Endodermal cell (in vitro differentiated cells): ENCODE measurements at places on chromosomes 7 and 10.

DNA sequence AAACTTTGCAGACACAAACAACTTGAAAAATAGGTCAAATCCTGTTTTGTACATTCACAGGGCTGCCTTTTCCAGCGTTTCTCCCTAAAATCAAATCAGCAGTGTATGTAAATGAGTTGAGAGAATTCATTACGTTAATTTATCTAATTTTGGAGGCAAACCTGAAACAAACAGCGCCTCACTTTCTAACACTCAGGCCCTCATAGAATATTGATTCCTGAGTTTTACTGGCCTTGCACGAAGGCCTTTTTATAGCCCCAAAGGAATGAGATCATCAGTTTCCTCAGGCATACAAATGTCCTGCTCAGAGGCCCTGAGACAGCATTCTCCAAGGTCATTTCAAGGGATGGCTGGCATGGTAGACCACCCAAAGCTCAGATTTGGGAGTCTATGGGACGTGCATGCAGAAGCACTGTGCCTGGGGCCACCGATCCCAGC lies 131.7 kb upstream of the CHST15 start:
- no peak for DNase-seq

DNA sequence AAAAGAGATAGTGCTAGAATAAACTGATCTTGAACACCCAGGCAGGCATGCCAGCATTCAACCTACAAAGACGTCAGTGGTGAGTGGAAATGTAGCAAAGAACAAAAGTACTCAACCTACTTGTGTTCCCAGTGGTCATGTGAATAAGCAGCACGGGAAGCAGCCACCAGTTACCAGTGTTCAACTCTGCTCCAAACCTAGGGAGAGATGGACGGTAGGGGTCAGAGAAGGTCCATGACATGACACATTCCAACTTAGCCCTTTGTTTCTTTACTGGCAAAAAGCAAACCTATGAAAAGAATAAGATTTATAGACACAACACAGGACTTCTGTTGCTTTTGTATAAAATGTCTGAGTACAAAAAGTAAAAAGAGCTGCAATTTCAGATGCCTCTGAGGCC lies 511.4 kb downstream of the XPNPEP1 start:
- no peak for DNase-seq

DNA sequence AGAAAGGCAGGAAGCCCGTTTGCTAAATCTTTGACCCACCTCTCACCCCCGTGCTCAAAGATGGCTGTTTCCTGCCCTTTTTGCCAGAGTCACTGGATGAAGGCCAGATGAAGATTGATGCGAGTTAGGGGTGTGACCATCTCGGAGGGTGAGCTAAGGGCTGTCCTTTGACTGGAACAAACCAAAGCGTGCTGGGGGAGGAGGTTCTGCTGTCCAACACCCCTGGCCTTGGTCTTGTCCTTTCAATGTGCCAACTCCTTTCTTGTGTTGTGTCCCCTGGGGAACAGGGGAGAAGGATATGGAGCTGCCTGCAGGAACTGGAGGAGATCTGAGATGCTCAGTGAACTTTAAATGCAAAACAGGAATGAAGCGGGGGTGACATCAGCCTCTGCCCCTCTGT lies 90.3 kb upstream of the ADAM12 start:
- no peak for DNase-seq

DNA sequence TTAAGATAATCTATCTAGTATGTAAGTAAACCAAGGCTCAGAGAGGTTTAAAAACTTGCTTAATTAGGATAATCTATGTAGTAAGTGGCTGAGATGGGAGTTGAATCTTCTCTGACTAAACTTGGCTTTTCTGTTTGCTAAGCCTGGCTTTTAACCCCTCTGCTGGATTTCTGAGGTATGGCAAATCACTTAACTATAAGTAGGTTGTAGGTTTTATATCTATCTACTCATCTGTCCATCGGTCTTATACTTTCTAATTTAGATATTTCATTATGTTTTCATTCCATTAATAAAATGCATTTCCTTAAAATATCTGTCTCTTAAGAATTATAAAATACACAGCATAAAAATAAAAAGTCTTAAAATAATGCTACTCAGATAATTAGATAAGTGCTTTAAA lies 59.4 kb downstream of the ST7 start:
- DNase-seq, result no peak

- DNase-seq, result peak; percentile 57
Observed at GRCh38 chr7:91353848-91354247, 89.6 kb downstream of the FZD1 start.

DNA sequence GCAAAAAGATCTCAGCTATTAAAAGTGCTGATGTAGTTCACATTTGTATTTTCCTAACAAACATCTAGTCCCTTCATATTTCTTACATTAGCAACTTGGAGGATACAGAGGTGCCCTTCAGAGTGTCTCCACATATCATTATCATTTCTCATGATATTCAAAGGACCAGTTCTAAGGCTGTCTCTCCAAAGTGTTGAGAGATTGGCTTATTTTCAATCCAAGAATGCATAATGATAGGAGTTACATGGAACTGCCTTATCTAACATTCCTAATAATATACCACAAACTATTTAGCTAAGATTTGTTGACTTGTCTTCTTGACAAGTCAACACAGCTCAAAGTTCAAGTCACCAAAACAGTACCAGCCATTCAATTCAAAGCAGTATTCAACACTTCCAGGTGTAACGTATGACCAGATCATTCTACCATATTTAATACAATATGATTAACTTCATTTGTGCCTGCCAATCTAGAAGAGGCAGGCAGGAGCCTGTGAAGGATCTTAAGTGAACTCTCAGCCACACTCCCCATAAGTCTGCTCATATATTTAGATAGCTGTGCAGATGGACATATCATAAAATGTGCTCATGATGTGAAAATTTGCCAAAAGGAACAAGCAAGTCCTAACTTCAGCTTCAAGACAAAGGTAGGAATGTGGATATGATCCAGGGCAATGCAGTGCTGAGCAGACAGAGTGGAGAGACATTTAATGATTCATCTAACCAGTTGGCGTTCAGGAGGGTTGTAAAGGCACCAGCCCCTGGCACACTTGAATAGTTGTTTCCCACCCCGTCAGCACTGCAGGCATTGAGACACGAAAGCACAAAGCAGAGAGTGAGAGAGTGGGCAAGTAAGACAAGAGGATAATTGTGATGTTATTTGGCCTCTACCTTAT lies 108.3 kb downstream of the MTERF1 start:
- no peak for DNase-seq

- no peak for DNase-seq
Observed at GRCh38 chr10:117266812-117267211, 25.9 kb downstream of the SLC18A2 start.

DNA sequence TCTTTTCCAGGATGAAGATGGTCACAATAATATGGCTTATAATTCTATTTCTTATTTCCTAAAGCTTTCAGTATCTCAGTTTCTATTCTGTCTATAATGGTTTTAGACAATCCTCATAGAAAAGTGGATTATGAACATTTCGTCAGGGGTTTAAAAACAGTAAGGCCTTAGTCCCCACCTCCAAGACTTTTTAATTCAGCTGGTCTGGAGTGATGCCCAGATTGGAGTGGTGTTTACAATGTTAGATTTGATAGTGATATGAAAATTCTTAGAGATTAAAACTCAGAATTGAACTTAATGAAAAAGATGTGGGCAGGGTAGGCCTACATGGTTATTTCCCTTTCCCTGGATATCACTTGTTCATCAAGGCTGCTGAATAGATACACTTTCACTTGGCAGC lies 1238.3 kb downstream of the SORCS3 start:
- DNase-seq, result no peak

GRCh38 chr10:99296605-99297004 lies 32.6 kb upstream of the CNNM1 start:
- no peak for DNase-seq

DNA sequence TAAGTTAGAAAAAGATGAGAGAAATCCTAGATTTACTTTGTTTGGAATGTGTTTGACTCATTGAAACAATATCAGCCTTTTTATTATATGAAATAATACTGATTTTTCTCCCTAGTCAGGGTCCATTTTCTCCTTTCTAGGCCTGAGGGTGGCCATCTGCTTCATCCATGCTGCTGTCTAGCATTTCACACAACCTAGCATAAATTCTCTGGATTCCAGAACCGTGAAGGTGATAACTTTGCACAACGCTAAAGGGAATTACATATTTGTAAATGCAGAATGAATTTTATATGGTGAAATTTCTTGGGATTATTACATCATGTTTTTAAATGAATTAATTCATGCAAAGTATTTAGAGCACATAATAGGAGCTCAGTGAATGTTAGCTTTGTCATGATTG lies 505.1 kb downstream of the INHBA start:
- DNase-seq, result no peak

DNA sequence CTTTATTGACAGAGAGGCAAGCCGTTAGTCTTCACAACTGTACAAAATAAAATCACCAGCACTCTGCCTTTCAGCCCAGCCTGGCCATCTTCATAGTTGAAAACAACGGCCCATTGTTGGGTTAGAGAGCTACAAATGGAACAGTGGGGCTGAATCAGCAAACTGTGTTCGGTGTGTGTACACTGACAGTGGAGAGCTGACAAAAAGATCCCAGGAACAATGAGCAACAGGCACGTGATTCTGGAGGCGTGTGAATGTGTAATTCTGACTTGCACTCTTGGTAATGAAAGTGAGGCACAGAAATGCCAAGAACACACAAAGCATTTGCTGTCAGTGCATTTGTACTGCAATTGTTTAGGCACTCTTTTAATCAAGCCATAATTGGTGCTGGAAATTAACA lies 303.7 kb downstream of the WDR11 start:
- no peak for DNase-seq

GRCh38 chr7:65448816-65449504 lies 75.3 kb downstream of the ZNF92 start:
- DNase-seq, result no peak

DNA sequence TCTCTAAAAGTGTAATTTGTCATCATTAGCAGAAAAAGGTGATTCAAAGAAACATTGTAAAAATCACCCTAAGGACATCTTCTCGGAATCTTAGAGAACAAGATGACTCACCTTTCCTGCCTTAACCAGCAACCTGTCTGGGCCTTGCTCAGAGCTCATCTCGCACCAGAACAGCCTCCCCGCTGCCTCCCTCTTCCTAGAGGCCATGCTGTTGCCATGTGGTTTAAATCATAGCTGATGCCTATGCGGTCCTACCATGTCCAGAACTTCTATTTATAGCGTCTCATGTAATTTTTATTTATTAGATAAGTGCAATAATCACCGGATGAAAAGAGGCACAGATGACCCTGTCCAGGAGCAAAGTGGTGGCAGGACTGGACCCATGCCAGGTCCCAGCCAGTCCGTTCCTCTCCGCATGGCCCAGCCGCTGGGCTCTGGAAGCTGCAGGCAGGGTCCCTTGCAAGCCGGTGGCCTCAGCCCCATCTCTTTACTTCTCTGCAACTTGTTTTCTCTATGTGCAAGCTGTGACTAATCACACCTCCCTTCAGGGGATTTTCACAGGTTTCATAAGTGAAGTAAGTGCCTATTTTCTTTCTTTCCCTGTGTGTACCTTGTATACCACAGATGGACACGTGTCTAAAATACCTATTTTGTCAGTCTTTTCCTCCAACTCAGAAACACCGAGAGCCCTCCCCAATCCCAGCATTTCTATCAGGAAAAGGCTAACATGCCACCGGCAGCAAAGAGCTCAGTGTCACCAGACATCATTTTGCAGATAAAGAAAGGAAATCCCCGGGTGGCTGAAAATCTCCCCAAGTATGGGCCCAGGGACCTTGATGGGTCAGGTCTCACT lies 27.1 kb downstream of the KLF6 start:
- no peak for DNase-seq

- DNase-seq, result peak; percentile 87
Observed at GRCh38 chr7:74272305-74273038, 16.7 kb upstream of the CLIP2 start.

DNA sequence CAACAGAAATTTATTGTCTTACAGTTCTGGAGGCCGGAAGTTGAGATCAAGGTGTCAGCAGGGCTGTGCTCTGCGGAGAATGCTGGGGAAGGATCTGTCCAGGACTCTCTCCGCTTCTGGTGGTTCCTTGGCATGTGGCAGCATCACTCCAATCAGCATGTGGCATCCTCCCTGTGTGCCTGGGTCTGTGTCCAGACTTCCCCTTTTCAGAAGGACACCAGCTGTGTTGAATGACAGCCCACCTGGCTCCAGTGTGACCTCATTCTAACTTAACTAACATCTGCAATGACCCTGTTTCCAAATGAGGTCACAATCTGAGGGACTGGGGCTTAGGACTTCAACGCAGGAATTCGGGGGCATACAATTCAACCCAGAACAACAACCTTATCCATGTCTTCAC lies 141.9 kb downstream of the BMS1 start:
- no peak for DNase-seq

- no peak for DNase-seq
Observed at GRCh38 chr7:138091032-138091431, 14.8 kb downstream of the AKR1D1 start.

GRCh38 chr7:105656922-105657521 lies 75.7 kb upstream of the EFCAB10 start:
- peak; percentile 97 for DNase-seq

DNA sequence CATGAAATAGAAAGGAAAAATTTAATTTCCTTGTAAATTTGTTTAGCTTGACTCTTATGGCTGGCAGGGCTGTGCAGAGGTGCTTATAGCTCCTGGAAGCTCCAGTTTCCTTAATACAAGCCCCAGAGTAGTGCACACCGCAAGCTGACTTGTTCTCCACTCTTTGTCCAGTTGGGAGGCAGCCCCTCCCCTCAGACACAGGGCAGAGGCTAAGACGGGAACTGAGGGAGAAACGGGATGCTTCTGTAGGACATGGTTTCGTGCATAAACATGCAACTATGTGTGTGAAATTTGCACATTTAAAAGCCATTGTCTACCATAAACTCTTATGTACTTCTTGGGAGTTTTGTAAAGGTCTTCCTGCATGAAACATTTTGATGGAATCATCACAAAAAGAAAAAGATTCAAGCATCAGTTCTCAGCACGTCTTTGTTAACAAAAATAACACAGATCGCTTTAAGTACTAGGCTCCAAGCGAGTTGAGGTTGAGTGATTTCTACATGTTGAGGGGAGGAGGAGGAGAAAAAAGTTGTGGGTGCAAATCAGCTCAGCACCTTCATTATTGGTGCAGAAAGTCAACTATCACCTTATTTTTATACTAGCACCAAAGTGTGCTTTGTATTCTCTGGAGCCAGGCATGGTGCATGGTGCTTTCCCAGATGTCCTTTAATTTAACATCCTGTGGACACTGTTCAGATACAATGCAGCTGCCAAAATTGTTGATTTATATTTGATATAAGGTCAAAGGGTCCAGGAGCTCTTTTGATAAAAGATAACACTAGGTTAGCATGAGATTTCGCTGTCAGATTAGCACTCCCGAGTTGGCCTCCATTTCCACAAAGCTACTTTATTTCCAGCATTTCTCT lies 124.5 kb downstream of the CHN2 start:
- DNase-seq, result no peak

DNA sequence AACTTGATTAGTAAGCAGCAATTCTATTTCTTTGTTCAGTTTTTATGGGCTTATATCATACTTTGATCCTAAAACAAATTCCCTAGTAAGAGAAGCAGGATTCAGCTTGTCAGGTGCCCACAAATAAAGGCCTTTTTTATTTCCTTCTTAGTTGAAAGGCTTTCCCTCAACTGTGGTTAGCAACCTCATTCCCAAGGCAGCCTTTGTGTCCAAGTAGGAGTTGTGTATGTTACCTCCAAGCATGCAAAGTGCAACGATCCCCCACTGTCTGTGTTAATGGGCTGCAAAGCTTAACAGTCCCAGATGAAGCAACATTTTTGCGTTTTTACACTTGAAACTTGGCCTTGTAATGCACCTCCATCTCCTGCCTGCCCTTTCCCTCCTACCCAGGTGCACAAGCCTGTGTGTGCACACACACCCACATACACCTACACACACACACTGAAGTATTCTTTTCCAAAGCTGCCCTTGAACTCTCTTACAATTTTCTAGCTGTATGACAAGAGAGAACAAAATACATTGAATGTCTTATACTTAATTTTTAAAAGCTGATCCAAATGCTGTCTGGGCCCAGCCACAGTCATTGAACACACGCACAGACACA lies 278.2 kb downstream of the SNX13 start:
- DNase-seq, result peak; percentile 88
